ENCODE measurements at places on chromosomes 12 and 14. TPM values are rescaled to one million over a fixed set of nuclear protein-coding genes. Genes with fewer than 3 reads are reported as not detected.

The POTEG gene
- total RNA-seq = not detected

- DNase-seq = no peak
Observed at GRCh38 chr12:67651132-67651695, 2.7 kb downstream of the DYRK2 start.

DNA sequence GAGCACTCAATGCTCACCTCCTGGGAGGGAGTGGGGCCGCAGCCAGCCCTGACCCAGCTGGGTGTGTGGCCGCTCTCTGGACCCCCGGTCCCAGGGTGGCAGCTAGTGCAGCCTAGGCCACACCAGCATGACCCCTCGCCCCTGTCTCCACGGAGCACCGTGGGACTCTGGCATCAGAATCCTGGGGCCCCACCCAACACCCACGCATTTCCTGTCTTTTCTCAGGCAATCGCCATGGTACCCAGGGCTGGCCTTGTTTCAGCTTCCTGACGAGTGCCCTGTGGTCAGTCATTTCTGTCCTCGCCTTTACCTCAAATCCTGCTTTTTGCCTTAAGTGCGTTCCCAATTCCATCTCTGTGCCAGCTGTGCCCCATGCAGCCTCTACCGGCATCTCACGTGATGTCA is 15.9 kb downstream of the PACS2 start:
- DNase-seq = no peak

- DNase-seq = no peak
Observed at GRCh38 chr14:71418532-71419245, 511.4 kb downstream of the PCNX1 start.

GRCh38 chr14:48771717-48772116 is 814.5 kb downstream of the RPS29 start:
- DNase-seq = no peak

DNA sequence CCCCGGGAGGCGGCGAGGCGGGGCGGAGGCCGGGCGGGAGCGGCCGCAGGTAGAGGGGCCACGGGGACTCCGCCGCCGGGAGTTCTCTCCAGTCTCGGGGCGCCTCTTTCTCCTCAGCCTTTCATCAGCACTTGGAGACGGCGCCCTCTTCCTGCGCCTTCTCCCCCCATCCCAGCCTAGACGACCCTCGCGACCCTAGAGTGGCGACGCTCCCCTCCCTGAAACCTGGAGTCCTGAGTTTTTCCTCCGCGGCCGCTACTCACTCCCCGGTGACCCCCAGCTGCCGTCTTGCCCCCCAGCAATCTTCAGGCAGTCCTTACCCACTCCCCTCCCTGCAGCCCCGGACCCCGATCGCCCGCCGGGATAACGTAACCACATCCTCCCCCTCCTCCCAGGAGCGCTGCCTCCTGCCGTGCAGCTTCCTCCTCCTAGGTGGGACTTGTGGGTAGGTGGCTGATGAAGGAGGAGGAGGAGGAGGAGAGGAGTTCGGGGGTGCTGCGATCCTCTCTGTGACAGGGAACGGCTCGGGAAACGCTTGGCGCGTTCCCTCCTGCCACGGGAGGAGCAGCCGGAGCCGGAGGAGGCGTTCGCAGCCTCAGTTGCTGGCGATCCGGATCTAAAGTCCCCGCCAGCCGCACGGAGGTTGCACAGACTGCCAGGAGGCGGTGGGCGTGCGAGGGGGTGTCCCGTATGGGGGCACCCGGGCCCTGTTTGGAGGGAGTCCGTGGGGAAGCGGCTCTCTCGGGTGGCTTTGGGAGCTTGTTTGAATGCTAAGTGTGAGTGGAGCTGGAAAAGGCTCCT is 891 bp downstream of the PLEKHA5 start:
- DNase-seq = peak; percentile 80

Data from posterior vena cava (tissue), 2 donors.